ENCODE measurements at places on chromosomes 1 and 21.

GRCh38 chr1:160674415-160674814, 27.6 kb upstream of the SLAMF1 start:
- DNase-seq = no peak

DNA sequence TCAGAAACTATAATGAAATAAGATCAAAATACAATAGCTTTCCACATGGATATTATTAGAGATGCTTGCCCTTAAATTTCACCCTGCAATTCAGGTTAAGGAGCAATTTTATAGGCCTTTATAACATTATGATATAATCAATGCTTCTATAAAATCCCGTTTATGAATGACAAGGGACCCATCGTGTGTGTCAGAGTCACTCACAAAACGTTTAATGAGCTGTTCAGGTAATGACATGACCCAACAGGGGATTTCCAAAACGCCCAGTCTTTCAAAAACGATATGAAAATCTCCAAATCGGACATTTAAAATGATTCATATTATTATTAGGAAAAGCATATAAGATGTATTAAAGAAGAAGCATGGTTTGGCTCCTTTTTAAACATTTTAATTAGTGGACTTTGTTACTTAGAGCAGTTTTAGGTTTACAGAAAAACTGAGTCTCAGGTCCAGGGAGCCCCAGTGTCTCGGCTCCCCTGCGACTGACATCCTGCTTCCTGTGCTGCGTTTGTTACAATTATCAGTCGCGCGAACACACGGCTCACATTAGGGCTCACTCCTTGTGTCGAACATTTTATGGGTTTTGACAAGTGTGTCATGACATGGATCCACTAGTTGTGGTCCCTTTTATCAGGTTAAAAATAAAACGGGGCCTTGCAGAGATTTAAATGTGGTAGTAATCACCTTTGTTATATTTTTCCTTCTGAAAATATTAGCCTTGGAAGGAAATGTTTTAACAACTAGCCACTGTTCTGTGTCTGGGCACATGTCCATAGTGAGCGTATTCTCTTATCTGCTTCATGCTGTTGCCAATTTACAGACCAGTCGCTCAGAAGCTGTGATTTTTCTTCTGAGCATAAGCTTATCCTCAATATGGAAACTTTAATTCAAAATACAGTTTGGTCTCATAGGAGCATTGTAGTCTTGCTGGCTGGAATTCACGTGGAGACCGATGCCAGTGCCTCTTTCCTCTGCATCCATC, 52.0 kb upstream of the POFUT2 start:
- no peak for DNase-seq

DNA sequence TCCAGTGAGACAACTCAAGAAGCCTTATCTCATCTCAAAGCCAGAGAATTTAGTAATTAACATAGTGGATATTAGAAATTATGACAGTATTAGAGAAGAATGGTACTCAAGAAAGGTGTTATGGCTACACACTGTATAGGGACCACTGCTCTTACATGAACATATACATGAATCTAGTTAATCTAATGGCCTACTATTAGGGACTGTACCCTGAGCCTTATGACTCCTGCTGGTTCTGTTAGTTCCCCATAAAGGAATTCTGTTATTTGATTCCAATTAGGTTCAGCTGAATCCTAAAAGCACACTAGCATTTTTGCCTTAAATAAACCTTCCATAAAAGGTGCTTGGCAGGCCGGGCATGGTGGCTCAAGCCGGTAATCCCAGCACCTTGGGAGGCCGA, 39.7 kb downstream of the EGLN1 start:
- DNase-seq = no peak

DNA sequence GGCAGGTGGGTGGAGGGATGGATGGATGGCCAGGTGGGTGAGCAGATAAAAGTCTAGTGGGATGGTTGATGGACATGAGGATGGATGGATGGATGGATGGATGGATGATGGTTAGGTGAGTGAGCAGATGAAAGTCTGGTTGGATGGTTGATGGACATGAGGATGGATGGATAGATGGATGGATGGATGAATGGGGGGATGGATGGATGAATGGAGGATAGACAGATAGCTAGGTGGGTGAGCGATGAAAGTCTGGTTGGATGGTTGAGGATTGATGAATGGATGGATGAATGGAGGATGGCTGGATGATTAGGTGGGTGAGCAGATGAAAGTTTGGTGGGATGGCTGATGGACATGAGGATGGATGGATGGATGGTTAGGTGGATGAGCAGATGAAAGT, 9.0 kb upstream of the ARHGEF19 start:
- DNase-seq = no peak

GRCh38 chr1:200258447-200259375, 151.1 kb downstream of the ZNF281 start:
- DNase-seq = no peak

DNA sequence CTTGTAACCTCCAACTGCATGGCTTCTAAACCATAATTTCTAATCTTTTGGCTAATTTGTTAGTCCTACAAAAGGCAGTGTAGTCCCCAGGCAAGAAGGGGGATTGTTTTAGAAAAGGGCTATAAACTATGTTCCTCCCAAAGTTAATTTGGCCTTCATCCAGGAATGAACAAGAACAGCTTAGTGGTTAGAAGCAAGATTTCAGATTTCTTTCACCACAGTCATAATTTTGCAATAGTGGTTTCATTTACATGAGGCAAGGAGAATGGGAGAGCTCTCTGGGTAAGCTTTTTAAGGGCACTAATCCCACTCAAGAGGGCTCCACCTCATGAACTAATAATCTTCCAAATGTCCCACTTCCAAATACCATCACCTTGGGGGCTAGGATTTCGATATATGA, 1353.9 kb downstream of the NCAM2 start:
- no peak for DNase-seq

GRCh38 chr21:45263534-45263933, 24.2 kb downstream of the POFUT2 start:
- DNase-seq = no peak

- DNase-seq = no peak
Observed at GRCh38 chr21:23694390-23694789, 1912.9 kb downstream of the MRPL39 start.

- no peak for DNase-seq
Observed at GRCh38 chr1:246748867-246749266, 24.7 kb downstream of the SCCPDH start.

GRCh38 chr1:231603598-231604275, 22.9 kb upstream of the DISC1 start:
- DNase-seq = peak; percentile 13

Measured in activated CD4-positive, alpha-beta T cell treated with anti-CD3 and anti-CD28 coated beads, Interleukin-2, amount 50 U/mL, for 4 hours (primary cell).